ENCODE measurements at places on chromosomes 11 and 22.

- no peak for DNase-seq
These were observed 29.6 kb downstream of the IGF2 start for GRCh38 chr11:2109541-2110019.

GRCh38 chr22:45582955-45583320 is 80.3 kb downstream of the FBLN1 start:
- no peak for DNase-seq

GRCh38 chr11:73784080-73784634 is 3.5 kb upstream of the MRPL48 start:
- no peak for DNase-seq

DNA sequence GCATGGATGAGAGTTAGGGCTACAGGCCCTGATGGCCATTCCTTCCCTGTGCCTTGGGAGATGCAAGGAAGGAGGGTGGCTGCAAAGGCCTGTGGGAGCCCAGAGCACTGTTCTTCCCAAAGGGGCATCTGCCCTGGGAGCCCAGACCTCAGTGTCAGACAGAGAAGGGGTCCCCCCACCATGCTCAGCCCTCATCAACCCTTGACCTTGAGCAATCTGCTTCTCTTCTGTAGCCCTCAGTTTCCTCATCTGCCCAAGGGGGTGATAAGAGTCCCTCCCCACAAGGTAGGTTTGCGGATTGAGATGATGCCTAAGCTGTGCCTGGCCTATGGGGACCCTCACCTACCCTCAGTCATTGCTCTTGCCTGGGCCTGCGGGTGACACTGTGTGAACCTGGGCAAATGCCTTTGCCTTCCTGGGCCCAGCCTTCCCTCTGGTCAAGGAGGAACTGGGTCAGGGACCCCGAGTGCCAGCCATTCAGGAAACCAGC is 47.5 kb downstream of the IGLL5 start:
- DNase-seq, result no peak

- DNase-seq, result no peak
These were observed 2.6 kb downstream of the PGAP2 start for GRCh38 chr11:3810951-3811350.

GRCh38 chr11:126956635-126957034 is 43.9 kb downstream of the KIRREL3 start:
- no peak for DNase-seq

- no peak for DNase-seq
These were observed 79.0 kb downstream of the TIMP3 start for GRCh38 chr22:32880505-32880892.

GRCh38 chr11:8767466-8768142 is 85.0 kb downstream of the RPL27A start:
- DNase-seq, result no peak
